ENCODE measurements at places on chromosomes 16 and 17.

DNA sequence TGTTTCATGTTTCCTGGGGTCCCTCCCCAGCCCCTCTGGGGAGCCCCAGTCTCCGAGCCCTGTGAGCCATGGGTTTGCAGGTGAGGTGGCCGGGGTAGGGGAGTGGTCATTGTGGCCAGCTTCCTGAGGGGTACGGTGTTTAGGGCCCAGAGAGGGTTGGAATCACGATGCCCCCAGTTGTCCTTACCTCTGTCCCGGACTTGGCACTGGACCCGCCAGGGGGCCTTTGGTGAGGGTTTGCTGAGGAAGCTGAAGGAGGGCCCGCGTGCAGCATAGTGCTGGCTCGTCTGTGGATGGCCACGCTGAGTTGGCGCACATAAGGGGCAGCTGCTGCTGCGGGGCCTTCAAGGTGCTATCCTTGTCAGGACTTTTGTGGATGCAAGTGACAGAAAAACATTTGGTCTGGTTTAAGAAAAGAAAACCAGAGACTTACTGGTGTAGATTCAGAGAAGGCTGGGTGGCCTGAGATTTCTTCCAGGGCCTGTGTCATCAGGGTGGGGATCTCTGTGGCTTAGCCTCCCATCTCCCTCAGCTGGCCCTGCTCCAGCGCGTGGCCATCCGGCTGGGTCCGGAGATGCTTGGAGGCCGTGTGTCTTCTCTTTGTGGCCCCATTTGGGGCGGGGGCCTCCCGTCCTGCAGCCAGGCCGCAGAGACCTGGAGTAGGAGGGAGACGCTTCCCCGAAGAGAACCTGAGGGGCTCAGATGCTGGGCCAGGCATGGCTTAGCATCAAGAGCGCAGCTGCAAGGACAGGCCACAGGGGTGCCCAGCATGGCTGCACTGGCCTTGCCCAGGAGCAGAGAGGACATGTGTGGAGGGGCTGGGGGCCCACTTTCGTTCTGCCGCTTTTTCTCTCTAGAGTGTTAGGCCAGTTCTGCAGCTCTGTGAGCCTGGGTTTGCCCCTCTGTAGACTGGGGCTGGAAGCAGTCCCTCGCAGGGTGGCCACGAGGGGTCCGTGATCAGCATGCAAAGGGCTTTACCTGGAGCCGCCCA lies 33.7 kb upstream of the NUDT16L1 start:
- DNase-seq = no peak

- DNase-seq = no peak
Measured at GRCh38 chr16:47600376-47600775, 139.2 kb downstream of the PHKB start.

- no peak for DNase-seq
Measured at GRCh38 chr16:17845031-17845430, 374.3 kb upstream of the XYLT1 start.

DNA sequence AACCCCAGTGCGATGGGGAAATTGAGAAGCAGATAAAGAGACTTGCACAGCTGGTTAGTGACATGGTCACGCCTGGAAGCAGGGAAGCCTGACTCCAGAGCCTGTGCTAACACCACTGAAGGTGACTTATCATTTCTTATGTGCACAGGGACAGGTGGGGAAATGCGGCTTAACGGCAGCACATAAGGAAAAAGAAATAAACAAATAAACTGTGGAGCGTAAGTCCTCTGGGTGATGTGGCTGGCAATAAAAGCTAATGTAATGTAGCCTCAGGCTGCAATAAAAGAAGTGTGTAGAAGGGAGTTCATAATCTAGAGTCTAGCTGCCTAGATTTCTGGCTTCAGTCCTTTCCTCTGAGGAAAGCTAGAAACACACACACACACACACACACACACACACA lies 10.6 kb downstream of the CDH11 start:
- no peak for DNase-seq

DNA sequence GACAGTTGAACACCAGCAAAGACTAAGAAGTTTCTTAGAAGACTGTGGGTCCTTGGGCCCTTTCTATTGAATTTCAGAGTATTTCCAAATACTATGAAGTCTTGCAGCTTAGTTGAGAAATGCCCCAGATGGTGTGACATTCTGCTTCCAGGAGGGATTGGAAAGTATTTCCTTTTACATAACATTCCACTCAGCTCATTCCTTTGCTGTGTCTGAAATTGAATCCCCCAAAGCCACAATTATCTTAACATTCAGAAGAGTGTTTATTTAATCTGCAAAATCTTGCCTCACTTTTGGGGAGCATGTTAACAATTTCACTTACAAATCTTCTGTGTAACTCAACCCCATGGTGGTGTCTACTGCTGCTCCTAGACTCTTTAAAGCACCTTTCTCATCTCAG lies 307.7 kb downstream of the WWOX start:
- DNase-seq = no peak

DNA sequence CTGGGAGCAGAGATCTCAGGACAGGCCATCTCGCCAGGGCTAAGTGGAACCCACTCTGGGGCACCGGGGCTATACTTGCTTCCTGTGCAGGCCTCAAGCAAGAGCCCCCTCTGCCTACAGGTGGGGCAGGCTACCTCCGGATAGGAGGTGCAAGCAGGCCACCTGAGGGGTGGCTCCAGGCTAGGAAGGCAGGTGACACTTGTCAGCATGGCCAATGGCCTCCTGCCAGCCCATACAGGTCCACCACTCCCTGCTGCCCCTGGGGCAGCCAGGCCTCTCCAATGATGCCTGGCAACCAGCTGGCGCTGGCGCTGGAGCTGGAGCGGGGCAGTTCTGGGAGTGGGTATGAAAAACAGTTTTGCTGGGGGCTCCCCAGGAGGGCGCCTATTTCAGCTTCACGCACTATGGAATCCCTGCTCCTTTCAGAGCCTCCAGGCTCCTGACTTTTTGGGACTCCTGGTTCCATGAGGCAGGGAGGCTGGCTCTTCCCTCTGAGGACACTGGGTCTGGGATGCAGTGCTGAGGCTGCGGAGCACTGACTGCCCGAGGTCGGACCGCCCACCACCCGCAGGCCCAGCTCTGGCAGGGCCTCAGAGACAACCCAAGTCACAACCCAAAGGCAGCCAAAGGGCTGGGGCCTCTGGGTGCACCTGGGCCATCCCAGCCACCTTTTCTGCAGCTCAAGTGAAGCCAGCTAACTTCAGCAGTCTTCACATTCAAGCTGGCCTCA lies 8.4 kb upstream of the SREBF1 start:
- DNase-seq = no peak

GRCh38 chr16:89346869-89347268 lies 129.4 kb downstream of the ZNF778 start:
- DNase-seq = no peak

GRCh38 chr17:48444516-48445247 lies 14.7 kb upstream of the SKAP1 start:
- DNase-seq = no peak

DNA sequence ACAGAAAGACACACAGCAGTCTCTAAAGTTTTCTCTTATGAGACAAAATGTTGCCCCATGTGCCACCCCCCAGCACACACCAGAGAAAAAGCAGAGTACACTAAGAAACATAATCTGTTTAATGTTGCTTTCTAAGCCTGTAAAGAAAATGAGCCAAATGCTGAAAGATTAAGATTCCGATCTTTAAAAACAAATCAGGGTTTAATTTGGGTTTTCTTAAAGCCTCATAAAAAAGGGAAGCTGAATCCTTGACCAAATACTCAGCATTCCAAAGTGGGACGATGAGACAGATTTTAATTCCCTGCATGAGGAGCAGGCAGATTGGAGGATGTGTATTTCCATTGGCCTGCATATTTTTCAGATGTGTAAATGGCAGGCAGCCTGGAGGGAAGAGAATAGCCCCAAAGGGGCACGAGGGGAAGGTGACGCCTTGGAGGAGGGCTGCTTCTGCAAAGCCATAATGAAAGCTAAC lies 118.4 kb downstream of the COPRS start:
- no peak for DNase-seq

- no peak for DNase-seq
Measured at GRCh38 chr16:90072442-90073105, 4.6 kb downstream of the PRDM7 start.

- DNase-seq = no peak
Measured at GRCh38 chr17:47615766-47616424, 33.8 kb upstream of the KPNB1 start.

DNA sequence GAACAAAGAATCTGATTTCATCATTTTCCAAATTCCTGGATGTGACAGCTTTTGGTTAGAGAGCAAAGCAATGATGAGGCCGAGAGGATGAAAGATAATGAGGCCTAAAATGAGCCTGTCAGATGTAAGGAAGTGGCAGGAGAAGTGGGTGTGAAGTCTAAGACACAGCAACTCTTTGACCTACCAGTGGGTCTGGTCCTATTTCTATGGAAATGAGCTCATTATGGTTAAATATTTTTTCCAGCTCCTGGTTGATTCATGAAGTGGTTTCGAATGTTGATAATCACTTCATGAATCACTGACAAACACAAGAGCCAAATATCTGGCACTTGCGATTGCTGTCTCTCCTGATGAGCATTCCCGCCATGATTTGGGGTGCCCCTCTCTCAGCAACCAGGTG lies 273.3 kb upstream of the CDH5 start:
- DNase-seq = no peak

GRCh38 chr16:54164789-54165173 lies 121.8 kb downstream of the IRX3 start:
- DNase-seq = no peak

DNA sequence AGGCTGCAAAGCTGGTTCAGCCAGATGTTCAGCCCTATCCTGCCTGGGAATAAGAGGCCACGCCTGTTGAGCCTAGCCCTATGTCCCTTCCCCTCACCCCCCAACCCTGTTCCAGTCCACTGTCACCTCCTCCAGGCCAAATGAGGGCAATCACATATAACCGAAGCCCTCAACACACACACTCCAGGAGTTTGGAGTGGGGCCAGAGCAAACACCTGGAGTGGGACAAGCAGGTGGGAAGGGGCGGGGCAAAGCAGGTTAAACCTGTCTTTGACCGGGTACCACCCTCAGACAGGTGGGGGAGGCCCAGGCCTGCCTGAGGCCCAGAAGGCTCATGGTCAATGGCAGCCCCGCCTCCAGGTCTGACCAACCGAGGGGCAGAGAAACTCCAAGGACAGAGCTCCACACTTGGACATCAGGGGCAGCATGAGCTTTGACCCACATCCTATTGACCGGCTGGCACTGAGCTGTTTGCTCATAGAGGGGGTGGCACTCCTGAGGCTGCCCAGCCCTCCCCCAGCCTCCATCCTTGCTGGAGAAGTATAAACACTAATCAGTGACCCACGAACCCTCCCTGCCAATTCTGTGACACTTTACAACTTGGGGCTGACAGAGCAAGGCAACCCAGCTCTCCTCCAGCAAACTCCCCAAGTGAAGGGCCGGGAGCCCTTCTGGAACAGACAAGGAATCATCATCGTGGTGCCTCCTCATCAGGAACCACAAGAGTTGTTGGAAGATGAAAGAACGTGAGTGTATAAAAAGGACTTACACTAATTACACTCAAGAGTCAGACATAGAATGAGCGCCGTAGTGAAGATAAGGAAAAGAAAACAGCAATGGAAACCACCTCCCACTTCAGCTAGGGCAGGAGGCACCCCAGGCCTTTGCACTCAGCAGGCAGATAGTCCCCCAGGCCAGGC lies 1.5 kb downstream of the ESRP2 start:
- DNase-seq = no peak

- DNase-seq = no peak
Measured at GRCh38 chr16:22970209-22970865, 156.4 kb downstream of the HS3ST2 start.

DNA sequence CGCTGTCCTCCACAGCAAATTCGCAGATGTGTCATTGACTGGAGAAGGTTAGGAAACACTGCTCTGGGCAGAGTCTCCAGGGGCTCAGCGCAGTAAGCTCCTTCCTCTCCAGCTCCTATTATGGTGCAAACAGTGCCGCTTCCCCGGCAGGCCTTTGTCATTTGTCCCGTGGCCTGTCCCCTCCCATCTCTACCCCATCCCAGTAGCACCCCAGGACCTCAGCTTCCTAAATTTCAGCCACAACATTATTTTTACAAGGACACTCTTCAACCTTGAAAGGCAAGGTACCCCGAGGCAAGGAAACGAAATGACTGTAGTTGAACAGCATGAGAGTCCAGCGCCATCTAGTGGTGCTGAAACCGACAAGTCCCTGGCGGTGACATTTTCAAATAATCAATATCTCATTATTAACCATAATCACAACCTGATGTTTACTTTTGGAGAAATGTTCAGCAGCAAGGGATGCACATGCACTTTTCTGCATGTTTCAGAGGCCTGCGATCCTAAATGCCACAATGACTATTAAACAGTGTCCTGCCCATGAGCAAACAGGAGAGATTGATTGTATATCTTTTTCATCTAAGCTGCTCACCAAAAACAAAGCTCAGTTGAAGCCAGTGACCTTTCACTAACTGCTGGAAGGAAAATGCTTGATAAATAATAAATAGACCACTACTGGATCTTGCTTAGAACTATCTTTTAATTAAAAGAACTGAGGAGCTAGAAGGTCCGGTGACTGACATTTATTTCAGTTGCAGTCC lies 16.5 kb downstream of the MRPS23 start:
- no peak for DNase-seq

- DNase-seq = no peak
Measured at GRCh38 chr16:56353054-56353921, 72.1 kb downstream of the AMFR start.

GRCh38 chr16:1839554-1839953 lies 12.5 kb downstream of the FAHD1 start:
- DNase-seq = no peak

GRCh38 chr17:9907883-9908648 lies 3.0 kb upstream of the RCVRN start:
- DNase-seq = no peak

DNA sequence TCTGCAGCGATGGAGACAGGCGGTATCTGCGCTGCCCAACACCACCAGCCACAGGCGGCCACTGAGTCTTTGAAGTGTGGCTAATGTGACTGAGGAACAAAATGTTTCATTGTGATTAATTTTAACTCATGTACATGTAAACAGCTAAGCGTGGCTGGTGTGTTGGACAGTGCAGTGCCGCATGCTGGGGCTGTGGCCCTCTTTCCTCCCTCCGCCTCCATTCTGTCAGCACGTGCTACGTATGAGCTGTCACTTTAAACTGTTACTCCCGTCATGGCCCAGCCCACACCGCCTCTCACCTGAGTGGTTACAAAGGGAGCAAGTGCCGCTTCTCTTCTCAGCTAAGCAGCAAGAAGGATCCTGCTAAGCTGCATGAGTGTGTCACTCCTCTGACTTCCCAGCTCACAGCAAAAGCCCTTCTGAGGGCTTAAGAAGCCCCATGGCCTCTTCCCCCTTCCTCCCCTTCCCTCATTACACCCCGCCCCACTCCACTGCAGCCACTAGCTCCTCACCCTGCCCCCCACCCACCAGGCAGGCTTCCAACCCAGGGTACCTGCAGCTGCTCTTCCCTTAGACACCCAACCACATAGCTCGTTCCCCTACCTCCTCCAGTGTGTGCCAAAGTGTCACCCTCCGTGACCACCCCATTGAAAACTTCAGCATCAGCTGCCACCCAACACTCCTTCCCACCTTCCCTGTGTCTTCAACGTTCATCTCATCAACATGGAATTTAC lies 15.0 kb downstream of the HASPIN start:
- DNase-seq = no peak

GRCh38 chr16:49470513-49470991 lies 96.9 kb downstream of the C16orf78 start:
- DNase-seq = no peak

GRCh38 chr16:75333721-75334163 lies 82.3 kb upstream of the BCAR1 start:
- no peak for DNase-seq

Data from cortex of kidney (tissue), 1 donor.